ENCODE measurements at places on chromosomes 16 and 17.

GRCh38 chr17:8243827-8244226 lies 4.0 kb downstream of the CTC1 start:
- DNase-seq: no peak

GRCh38 chr16:63038397-63039106 lies 1002.3 kb upstream of the CDH8 start:
- DNase-seq: no peak

GRCh38 chr17:57436565-57436964 lies 180.2 kb downstream of the MSI2 start:
- DNase-seq: no peak

DNA sequence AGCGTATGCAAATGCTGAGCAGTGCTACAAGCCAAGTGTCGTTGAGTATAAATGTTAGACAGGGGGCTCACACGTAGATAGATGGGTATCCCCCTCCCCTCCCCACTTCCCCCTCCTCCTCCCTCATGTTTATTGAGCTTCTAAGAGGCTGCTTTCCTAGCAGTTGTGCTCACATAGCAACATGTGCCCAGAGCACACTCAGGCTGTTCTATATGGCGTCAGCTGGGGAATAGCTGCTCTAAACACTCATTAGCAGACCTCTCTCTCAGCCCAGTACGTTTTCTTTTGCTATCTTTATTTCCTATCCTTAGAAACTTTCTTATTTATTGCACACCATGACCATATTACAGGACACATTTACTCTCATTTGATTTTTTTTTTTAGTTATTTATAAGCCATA lies 1.8 kb downstream of the KCNJ2 start:
- DNase-seq: no peak

DNA sequence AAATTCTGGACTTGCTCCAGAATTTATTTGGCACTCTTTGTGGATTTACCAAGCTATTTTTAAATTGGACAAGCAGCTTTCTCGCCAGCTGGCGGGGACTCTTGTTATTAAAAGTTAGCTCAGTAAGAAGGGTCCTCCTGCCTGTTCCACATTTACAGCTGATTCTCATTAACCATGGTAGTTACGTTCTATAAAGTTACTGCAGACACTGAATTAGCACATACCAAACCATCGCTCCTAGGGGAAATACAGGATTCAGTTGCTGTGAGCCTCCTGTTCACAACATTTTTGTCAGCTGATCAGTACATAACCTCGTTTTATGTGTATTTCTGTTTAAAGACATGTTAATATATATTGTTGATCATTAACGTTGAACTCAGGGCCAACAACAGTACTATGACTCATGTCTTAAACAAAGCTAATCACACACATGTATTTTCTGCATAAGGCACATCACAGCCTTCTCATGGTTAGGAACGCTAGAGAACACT lies 4.2 kb downstream of the LDAF1 start:
- no peak for DNase-seq

GRCh38 chr16:11203111-11203623 lies 52.8 kb downstream of the SOCS1 start:
- DNase-seq: no peak

GRCh38 chr16:82260212-82260795 lies 90.3 kb upstream of the MPHOSPH6 start:
- DNase-seq: no peak

- no peak for DNase-seq
Measured at GRCh38 chr17:78870621-78871020, 30.0 kb upstream of the USP36 start.

DNA sequence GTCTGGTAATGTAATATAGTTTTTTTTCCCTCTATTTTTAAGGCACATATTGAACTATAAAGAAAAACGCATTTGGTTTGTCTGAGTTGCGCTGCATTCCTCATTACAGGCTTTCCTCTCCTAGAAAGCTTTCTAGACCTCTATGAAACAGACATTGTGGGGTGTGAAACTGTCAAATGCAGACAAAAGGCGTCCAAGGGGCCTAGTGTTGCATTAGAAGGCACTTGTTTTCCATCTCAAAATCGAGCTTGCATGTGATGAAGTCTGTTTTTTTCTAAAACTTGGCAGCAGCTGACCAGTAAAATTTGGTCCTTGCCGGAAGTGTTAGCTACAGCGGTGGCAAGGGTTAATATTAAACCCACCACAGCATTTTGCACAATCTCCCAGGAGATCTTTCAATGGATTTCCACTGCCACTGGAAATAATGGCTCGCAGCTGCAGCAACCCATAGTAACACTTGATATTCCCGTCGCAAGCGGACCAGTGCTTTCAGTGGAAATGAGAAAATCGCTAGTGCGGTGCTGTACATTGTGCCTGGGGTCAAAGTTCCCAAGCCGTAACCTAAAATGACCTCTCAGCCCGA lies 602.6 kb downstream of the KCNJ2 start:
- no peak for DNase-seq

- no peak for DNase-seq
Measured at GRCh38 chr17:44915321-44915726, at the start of gene GFAP. Gene GFAP, minus strand, starts transcription at chr17:44915500. Its CDS starts 14 bp downstream, at chr17:44915486.

GRCh38 chr16:86038926-86039310 lies 140.0 kb downstream of the IRF8 start:
- no peak for DNase-seq

- no peak for DNase-seq
Measured at GRCh38 chr17:54373970-54374369, 526.7 kb upstream of the TOM1L1 start.

- no peak for DNase-seq
Measured at GRCh38 chr16:4570086-4570485, 13.9 kb downstream of the C16orf96 start.

DNA sequence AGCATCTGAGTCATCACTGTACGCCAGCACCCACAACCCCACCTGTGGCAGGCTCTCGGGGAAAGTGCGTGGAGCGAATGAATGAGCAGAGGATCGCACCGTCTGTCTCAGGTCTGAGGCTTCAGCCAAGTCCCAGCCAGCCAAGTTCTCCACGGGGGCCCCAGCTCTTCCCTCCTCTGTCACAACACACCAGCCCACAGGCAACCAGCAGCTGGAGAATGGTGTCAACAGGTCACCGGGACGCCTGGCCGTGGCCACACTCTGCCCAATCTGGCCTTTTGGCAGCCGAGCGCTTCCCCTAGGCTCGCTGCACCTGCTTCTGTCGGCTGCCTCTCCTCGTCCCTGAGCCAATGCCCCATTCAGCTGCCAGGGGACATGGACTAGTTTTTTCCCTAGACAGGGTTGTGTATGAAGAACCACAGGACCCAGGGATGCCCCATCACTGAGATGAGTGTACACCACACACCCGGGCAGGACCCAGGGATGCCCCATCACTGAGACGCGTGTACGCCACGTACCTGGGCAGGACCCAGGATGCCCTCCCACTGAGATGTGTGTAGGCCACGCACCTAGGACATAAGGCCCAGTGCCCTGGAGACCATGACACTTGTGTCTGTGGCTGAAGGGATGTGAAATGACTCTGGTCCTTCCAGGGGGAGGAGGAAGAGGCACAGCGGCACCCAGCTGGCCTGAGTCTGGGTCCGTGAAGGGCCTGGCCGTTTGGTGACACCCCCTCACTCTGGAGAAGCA lies 52.8 kb downstream of the ABR start:
- no peak for DNase-seq

DNA sequence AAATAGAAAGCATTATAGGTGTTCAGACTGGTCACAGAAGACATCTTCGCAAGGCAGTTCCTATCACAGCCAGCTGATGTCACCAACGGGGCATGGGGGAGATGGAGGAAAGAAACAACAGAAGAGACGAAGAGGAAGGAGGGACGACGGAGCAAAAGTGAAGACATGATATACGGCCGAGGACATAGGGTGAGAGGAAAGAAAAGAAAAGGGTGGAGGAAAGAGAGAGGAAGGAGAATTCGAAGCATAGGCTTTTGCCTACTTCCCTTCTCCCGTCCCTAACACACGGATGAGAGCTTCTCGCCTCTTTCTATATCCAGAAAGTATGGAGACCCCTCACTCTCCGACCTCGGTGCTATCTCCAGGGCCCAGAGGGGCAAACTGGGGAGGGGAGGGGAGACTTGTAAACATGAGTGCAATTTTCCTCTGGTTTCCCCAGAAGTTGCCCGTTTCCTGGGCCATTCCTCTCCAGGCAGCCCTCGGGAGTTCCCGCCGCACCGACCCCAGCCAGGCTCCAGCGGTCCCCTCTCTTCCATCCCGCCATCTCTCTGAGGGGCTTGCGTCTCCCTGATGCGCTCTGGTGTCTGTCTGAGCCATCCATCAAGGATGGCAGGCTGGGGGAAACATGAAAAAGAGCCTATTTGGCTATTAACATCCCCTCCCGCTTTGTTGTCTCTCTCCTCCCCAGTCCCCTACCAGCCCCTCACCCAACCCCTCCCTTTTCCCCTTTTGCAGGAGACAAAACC lies 26.0 kb downstream of the COPZ2 start:
- peak; percentile 24 for DNase-seq

- no peak for DNase-seq
Measured at GRCh38 chr17:18361837-18362697, 1.3 kb downstream of the SHMT1 start.

GRCh38 chr16:23424292-23424958 lies 28.6 kb downstream of the COG7 start:
- no peak for DNase-seq

DNA sequence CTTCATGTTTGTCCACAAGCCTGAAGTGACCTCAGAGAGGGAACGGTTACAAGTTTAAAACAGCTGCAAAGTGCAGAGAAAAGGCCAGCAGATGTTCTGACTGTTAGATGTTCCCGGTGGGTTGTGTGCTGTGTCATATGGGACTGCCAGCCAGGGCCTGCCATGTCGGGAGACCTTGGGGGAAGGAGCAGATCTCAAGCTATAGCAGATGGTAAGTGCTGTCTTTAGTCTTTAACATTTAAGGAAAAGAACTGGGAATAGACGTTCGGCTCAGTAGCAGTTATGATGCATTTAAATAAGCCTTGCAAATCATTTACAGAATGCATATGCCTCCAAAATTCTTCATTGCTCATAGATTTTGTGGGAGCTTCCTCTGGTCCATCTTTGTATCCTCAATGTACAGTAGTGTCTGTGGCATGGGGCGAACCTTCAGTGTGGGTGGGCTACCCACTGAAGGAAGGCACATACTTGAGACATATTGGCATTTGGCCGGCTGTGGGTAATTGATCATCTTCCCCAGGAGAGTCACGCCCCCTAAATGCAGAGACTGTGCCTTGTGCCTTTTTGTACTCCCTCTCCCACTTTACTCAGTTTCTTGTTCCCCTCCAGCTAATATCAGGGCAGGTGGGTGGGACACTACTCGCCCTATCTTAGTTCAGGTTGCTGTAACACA lies 131.9 kb downstream of the NPIPB5 start:
- DNase-seq: no peak

DNA sequence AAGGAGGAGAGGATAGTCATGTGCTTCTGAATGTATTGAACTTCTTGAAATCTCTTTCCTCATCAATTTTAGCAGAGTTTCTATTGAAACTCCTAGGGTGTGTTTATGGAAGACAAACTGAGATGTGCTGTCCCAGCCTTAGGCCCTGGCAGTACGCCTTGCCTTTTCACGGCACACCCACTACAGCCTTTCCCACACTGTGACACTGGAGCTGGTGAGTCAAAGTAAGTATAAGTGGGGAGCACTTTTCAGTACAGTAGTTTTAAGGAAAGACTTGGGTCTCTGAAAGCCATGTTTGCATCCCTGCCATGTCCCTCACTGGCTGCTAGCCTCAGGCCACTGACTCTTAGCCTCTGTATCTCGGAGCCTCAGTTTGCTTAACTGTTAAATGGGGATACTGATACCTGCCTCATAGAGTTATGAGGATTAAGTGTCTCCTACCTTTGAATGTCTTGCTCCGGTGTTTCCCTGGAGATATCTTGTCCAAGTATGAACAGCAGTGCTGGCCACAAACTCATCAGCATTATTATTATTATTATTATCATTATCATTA lies 144.7 kb upstream of the CRHR1 start:
- no peak for DNase-seq

DNA sequence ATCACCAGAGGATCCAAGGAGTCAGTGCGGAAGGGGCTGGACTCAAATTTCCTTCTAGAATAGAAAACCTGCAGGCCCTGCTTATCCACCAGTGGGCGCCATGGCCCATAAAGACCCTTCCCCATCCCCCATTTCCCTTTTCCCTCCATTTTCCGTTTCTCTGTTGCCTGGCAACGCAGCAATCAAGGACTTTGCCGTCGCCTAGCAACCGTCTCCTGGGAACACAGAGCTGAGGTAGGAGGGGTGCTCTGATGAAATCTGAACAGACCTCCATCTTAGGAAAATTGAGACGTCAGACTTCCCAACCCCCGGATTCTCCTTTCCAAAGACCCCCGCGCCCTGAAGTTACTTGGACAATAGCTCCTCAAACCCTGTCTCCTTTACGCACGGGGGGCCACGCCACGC lies 5.7 kb downstream of the DLG4 start:
- DNase-seq: no peak

DNA sequence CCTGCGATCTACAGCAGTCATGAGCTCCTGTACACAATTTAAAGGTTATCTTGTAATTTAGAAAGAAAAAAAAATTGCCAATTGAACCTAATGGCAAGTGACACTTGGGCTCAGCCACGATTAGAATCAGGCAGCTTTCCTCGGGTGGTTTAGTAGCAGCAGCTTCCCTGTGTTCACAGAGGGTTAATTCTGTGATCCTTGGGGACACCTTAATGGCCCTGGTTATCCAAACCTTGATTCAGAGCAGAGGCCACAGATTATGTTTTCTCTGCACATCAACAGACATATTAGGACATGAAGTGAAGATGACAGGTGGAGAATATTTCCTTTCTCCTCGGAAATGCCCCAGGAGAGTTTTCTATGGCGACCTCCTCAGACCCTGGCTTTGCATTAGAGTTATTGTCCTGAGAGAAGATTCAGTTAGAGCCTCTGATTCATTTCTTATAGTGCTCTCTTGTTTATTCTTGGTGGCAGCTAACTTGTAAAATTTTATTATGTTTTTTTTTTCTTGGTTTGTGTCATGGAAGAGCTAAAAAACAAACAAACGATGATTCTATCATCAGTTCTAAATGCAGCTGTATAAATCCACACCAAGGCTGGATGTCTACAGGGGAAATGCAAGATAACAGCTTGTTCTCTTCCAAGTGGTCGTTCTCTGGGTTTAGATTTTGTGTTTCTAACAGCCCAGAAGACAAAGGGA lies 351.2 kb upstream of the DYNLRB2 start:
- no peak for DNase-seq

- no peak for DNase-seq
Measured at GRCh38 chr16:30895627-30896260, 670 bp upstream of the CTF1 start.

GRCh38 chr17:50630524-50631194 lies 4.0 kb upstream of the ABCC3 start:
- DNase-seq: peak; percentile 48

Data from activated CD4-positive, alpha-beta T cell treated with anti-CD3 and anti-CD28 coated beads for 1 hour (primary cell).